Stimulated activated CD4-positive, alpha-beta T cell treated with anti-CD3 and anti-CD28 coated beads, Interleukin-1b, Interleukin-23, amount 100 ng/mL, for 1 hour (primary cell): ENCODE measurements at places on chromosomes 16 and 17.

GRCh38 chr17:17739388-17740066 is 58.3 kb downstream of the RAI1 start:
- DNase-seq, result no peak

GRCh38 chr17:21211825-21212479 is 2.0 kb downstream of the TMEM11 start:
- no peak for DNase-seq

DNA sequence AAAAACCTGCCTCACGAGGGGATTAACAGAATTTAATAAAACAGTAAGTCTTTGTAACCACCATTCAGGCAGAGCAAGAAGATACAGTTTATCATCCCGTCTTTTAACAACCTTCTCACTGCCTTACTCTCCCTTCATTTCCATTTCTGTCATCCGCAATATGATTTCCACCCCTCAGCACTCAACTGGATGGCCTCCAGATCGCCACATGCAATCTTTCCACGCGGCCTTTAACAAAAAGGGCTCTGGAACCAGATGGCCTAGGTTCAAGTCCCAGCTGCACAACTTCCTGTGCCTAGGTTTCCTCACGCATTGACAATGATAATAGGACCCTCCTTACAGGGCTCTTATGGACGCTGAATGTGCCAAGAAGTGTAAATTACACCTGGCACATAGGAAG is 103.6 kb downstream of the GAS7 start:
- DNase-seq, result no peak

DNA sequence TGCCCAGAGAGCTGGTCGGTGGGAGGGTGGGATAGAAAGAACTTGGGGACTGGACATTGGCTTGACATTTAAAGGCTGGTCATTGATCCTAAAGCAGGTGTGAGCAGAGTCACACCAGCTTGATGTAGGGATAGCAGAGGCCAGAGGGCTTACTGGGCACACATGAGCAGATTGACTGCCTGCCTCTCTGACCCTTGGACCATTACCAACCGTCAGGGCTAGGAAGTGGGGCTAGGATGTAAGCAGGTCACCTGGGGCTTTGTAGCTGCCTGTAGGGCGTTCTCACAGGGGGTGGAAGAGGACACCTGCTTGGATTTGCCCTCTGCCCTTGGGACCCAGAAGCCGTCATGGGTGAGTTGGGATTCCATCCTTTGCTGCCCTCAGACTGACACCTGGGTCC is 11.1 kb upstream of the SMPD3 start:
- DNase-seq, result no peak

DNA sequence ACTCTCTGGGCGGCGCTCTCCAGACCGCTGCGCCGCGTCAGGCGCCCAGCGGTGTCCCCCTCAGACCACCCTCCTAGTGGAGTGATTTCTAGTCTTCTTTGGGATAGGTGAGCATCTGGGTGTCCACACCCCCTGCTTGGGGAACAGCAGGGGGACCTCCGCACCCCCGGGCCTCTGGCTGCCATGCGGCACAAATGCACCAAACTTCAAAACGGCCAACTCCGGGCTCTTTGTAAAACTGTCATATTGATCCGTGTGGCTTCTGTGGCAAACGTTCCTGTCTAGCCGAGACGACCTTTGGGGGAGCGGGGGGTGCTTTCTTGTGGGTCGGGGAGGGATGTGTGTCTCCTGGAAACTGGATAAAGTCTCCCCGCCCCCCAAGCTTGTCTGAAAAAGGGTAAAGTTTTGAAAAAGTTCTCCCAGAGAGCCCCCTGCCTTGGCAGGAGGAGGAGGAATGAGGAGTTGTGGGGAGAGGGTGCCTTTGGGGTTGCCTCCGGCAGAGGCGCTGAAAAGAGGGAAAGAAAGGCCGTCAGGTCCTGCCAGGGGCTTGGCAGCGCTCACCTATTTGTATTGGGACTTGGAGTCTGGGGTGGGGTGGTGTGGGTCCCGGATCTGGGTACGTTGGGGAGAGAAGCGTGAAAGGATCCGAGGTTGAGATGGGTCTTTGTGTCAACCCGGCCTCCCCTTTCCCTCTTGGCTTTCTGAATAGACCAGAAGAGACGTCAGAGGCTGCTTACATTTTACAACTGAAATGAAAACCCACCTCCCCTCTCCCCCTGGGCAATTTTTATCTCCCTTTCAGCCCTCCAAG is 2.2 kb upstream of the CHD3 start:
- DNase-seq, result peak; percentile 21

GRCh38 chr16:3027983-3028715 is 4.3 kb downstream of the THOC6 start:
- DNase-seq, result peak; percentile 77

DNA sequence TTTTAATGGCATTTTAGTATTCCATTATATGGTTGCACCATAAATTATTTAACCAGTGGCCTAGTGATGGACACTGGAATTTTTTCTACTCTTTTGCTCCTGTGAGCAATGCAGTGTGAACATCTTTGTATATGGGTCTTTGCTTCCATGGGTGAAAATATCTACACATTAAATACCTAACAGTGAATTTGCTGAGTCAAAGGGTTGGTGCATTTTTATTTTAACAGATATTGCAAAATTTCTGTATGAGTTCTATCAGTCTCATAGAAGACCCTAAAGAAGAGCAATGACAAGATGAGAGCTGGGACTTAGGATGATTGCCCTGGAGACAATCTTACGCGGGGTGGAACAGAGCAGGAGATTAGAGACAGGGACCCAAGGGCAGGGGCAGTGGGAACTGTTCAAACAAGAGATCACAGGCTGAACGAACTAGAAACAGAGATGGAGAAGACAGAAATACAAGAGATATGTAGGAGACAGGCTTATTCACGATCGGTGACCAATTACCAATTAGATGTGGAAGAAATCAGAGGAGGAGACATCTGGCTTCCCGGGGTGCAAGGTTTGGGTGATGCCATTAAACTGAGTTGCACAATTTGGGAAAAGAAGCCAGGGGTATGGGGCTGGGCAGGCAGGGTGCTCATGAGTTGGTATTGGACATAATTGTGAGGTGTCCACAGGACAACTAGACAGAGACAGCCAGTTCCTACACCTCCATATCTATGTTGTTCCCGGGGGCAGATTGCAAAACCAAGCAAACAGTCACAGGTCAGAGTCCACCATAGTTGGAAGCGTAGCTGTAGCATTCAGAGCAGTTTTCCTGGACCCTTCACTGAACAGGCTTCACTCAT is 39.9 kb upstream of the LONP2 start:
- no peak for DNase-seq

- no peak for DNase-seq
Measured at GRCh38 chr16:4373356-4373908, 1.8 kb downstream of the VASN start.

GRCh38 chr17:37729905-37730304 is 15.0 kb downstream of the HNF1B start:
- no peak for DNase-seq

DNA sequence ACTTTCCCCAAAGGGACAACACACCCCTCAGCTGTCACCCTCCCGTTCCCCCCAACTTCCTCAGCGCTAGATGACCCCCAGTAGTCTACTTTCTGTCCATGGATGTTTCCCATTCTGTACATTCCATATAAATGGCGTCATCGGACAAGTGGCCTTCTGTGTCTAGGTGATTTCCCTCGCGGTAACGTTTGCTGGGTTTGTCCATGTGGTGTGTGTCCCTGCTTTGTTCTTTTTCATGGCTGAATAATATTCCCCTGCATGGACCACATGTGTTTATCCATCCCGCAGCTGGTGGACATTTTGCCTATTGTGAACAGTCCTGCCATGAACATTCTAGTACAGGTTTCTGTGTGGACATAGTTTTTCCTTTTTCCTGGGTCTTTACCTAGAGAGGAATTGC is 7.3 kb upstream of the TEDC2 start:
- DNase-seq, result no peak

GRCh38 chr17:1095090-1095852 is 84.5 kb downstream of the ABR start:
- no peak for DNase-seq

GRCh38 chr17:72525225-72526015 is 404.6 kb downstream of the SOX9 start:
- DNase-seq, result no peak

DNA sequence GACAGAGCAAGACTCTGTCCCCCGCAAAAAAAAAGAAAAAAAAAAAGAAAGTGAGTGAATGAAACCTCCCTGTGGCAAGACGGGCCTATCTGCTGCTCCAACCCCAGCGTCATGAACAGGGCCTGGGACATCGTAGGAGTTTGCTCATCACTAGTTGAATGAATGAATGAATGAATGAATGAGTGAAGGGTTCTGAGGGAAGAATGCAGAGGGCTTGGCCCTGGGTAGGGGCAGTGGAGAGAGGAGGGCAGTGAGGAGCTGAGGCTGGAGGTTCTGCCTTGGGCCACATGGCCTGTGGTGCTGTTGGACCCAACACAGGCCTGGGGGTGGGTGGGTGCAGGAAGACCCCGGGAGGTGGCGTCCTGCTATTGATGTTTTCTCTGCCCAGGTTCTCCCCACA is 125.5 kb upstream of the CIBAR2 start:
- DNase-seq, result no peak

GRCh38 chr16:22765479-22765878 is 48.5 kb upstream of the HS3ST2 start:
- no peak for DNase-seq

- no peak for DNase-seq
Measured at GRCh38 chr17:27342059-27342458, 48.1 kb downstream of the WSB1 start.

DNA sequence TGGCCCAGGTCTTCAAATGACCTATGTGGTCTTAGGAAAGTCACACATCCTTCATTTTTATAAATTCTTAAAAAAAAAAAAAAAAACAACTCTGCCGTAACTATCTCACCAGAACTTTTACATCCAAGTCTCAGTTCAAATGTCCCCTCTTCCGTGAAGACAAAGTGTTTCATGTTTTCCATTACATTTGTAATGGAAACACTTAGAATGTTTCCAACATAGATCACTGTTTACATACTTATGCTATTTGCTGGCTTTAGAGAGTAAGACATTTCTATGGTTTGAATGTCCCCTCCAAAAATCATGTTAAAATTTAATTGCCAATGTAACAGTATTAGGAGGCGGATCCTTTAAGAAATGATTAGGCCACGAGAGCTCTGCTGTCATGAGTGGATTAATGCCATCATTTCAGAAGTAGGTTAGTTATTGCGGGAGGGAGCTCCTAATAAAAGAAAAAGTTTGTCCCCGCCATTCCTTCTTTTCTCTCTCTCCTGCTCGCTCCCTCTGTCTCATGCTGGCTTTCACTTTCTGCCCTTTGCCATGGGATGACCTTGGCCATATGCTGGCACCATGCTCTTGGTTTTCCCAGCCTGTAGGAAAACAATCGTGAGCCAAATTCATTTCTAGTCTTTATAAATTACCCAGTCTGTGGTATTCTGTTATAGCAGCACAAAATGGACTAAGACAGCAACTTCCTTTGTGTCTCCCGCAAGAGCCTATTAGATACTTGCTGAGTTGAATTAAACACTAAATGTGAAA is 887.8 kb upstream of the SOX9 start:
- DNase-seq, result no peak

- no peak for DNase-seq
Measured at GRCh38 chr16:89893642-89894548, 20.5 kb downstream of the TCF25 start.

GRCh38 chr17:43024407-43025289 is at the start of gene RND2:
Gene RND2 (plus strand): TSS chr17:43025231. CDS start chr17:43025348, 117 bp downstream.
- DNase-seq, result peak; percentile 46

DNA sequence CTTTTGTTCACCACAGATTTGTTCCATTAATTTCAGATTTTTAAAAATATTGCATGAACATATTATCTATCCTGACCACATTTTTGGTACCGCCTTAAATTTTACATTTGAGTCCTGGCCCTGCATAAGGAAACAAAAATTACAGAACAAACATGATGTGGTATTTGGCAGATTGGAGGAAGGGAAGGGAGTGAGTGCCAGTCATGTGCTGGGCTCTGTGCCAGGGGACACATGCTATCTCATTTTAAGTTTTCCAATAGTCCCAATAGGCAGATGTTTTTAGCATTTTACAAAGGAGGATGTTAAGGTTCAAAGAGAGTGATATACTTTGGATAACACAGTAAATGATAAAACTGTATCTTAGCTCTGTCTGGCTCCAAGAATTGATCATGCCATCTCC is 185.1 kb downstream of the CDK5R1 start:
- DNase-seq, result no peak

DNA sequence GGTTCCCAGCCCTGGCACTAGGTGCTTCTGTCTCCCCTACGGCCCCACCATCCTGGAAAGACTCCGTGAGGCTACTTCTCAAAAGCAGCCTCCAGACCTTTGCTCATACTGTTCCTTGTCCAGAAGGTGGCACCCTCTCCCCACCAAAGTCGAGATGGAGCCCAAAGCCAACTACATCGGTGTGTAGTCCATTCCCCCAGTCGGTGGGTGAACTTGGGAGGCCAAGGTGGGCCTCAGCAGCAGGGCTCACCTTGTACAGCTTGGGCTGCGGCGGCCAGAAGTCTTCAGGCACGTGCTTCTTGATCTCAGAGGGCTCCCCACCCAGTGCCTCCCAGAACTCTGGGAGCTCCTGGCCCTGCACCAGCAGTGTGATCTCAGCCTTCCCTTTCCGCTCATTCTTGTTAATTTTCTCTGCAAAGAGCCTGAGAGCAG is 10.2 kb downstream of the FLII start:
- peak; percentile 27 for DNase-seq

- no peak for DNase-seq
Measured at GRCh38 chr16:17313085-17313611, 157.6 kb downstream of the XYLT1 start.
